ENCODE measurements at places on chromosomes 6 and 20. TPM values are rescaled to one million over a fixed set of nuclear protein-coding genes. Genes with fewer than 3 reads are reported as not detected.
A peak's percentile ranks its signal among the peaks of the same experiment; 100 is the strongest.

YIPF3 gene
- total RNA-seq = 59.0 TPM

TNFAIP3 gene
- 12.0 TPM for total RNA-seq

RHAG gene
- total RNA-seq = not detected

WFDC5 gene
- total RNA-seq = not detected

GSTA2 gene
- 53.7 TPM for total RNA-seq

MYLK2 gene
- total RNA-seq = not detected

GRCh38 chr6:137266309-137266586, 47.1 kb upstream of the IFNGR1 start:
- no peak for DNase-seq
- no peak overlapping the region for H3K4me3 ChIP-seq
- no peaks in the 10 kb centered on the region for H3K36me3 ChIP-seq
- no peaks in the 10 kb centered on the region for H3K27me3 ChIP-seq
- peaks cover 8% of the 10 kb centered on the region for H3K4me1 ChIP-seq

- no peaks in the 10 kb centered on the region for H3K36me3 ChIP-seq
- peaks cover 7% of the 10 kb centered on the region for H3K4me1 ChIP-seq
- DNase-seq = no peak
These were observed 3.6 kb downstream of the DOP1A start for GRCh38 chr6:83071023-83071422.

- no peaks in the 10 kb centered on the region for H3K27me3 ChIP-seq
- no peak overlapping the region for H3K27ac ChIP-seq
- no peak overlapping the region for H3K4me3 ChIP-seq
These were observed 47.3 kb downstream of the EPB41L2 start for GRCh38 chr6:131015630-131016263.

- no peaks in the 10 kb centered on the region for H3K27me3 ChIP-seq
- H3K27ac ChIP-seq = no peak overlapping the region
- no peaks in the 10 kb centered on the region for H3K36me3 ChIP-seq
- H3K4me3 ChIP-seq = no peak overlapping the region
These were observed 199.8 kb downstream of the PLCB1 start for GRCh38 chr20:8331740-8332412.

DNA sequence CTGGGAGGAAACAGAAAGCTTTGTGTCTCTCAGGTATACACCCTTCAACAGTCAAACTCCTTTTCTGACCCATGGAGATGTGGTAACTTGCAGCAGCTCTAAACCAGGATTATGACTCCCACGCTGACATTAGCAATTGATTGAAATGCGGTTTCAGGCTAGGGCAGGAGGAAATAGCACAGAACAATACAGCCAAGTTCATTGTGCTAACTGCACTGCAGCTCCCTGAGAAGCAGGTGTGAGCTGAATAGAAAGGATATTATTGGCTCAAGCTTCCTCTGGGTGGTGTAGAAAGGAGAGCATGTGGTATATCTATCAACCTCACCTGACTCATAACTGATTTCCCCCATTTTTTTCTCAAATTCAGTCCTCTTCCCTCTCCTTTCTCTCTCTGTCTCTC, 612.3 kb upstream of the BTBD3 start:
- no peaks in the 10 kb centered on the region for H3K36me3 ChIP-seq
- DNase-seq = no peak
- H3K4me1 ChIP-seq = no peaks in the 10 kb centered on the region
- H3K27me3 ChIP-seq = no peaks in the 10 kb centered on the region
- H3K27ac ChIP-seq = no peak overlapping the region
- H3K4me3 ChIP-seq = no peak overlapping the region

GRCh38 chr6:41722969-41723529, 12.4 kb downstream of the TFEB start:
- H3K36me3 ChIP-seq = no peaks in the 10 kb centered on the region
- H3K4me1 ChIP-seq = no peaks in the 10 kb centered on the region
- no peak overlapping the region for H3K27ac ChIP-seq
- no peak overlapping the region for H3K4me3 ChIP-seq

DNA sequence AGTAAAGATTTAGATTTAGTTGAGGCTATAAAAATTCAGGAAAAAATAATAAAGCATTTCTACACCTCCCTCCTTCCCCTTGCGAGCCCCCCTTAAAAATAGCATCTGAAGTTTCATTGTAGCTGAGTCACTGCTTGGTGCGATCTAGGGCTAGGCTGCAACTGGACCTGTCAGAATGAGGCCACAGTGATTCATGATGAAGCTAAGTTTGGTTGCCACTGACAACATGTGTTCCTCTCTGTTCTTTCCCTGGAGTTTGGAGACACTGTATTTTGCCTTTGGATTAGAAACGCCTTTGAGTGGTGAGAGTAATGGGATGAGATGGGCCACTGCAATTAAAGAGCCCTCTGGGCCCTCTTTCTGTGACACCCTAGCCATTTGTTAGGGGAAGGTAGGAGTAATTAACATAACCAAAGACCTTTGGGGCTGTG, 334.1 kb downstream of the NRN1 start:
- no peaks in the 10 kb centered on the region for H3K4me1 ChIP-seq
- no peak for DNase-seq
- H3K4me3 ChIP-seq = no peak overlapping the region

GRCh38 chr6:75317503-75318206, 33.1 kb upstream of the TMEM30A start:
- no peaks in the 10 kb centered on the region for H3K4me1 ChIP-seq
- DNase-seq = no peak
- H3K4me3 ChIP-seq = no peak overlapping the region
- H3K27ac ChIP-seq = peak overlapping the region; percentile 39

DNA sequence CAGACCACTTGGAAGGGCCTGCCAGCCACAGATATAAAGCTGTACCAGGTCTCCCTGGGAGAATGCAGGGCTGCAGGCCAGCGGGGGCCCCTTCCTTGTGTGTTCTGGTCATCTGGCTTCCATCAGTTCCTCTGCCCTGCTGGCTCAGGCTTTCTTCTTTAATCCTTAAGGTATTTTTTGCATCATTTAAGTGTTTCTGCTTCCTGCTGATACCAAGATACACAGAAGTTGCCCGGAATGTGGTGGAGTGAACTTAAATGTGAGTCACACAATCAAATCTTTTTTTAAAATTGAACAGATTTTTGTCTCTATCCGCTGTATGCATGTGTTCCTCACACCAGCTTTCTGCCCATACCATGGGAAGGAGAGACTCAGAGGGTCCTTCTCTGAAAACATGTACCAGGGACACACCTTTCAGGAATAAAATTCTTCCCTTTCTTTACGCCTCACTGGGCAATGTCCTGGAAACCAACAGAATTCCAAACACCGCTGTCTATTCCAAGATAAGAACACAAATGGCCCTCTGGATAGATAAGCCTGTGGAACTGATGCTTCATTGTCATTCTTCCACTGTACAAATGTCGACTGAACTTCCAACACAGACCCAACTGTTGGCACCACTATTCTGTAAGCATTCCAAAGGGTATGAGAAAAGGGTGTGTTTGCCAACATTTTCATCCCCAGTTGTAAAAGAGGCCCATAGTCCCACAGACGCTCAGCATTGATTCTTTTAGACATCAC, 206.2 kb upstream of the MYLIP start:
- no peaks in the 10 kb centered on the region for H3K27me3 ChIP-seq
- H3K27ac ChIP-seq = no peak overlapping the region
- no peak overlapping the region for H3K4me3 ChIP-seq

DNA sequence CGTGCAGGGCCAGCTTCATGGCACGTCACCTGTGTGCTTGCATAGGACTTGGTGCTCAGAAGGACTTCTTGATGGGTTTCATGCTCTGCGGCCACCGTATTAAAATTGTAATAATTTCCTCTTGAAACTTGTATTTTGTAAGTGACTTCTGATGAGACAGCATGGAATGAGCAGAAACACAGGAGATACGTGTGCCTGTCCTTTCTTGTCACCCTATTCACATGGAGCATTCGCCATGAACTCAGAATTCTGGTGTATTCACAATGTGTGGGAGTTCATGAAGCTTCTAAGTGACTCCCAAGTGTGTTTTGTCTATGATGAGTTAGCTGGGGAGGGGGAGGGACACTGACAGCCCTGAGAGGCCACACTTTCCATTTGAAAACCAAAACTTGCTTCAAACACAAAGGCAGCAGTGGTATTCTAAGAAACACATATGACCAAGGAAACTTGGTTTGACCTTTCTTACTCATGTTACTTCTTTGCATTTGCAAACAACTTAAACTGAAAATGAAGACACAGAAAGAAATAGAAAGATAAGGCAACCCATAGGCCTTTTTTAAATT, 92.1 kb upstream of the NEDD9 start:
- H3K36me3 ChIP-seq = no peaks in the 10 kb centered on the region
- no peaks in the 10 kb centered on the region for H3K27me3 ChIP-seq
- DNase-seq = no peak
- no peak overlapping the region for H3K27ac ChIP-seq
- no peaks in the 10 kb centered on the region for H3K4me1 ChIP-seq

- H3K27ac ChIP-seq = no peak overlapping the region
- H3K36me3 ChIP-seq = no peaks in the 10 kb centered on the region
- no peaks in the 10 kb centered on the region for H3K4me1 ChIP-seq
- no peak overlapping the region for H3K4me3 ChIP-seq
- no peak for DNase-seq
- no peaks in the 10 kb centered on the region for H3K27me3 ChIP-seq
These were observed 16.3 kb downstream of the GNAS start for GRCh38 chr20:58868795-58869194.

DNA sequence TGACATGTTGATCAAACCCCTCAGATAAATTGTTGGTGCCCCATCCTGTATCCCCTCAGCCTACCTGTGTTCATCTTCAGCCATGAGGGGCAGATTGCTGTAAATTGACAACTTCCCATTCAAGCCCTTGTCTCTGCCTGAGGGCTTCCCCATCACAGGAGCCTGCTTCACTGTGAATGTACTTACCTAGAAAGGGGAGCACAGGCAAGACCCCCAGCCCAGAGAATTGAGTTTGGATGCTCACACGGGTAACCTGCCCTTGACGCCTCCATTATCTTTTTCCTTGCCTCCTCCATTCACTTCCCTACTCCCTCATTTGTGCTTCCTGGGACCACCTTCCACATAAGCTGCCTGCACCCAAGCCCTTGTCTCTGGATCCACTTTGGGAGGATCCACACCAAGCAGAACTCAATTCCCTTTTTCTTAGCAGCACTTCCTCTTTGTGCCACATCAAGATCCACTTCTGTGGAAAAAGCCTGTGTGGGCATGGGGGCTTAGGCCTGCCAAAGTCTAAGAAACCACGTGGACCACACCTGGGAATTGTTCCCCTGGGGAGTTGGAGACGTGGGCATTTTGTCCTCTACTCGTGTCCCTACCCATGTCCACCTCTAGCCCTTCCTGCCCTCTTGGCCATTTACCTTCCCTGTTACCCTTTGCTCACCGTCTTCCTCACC, 103.4 kb upstream of the FOXA2 start:
- no peaks in the 10 kb centered on the region for H3K27me3 ChIP-seq
- no peaks in the 10 kb centered on the region for H3K36me3 ChIP-seq
- H3K4me3 ChIP-seq = no peak overlapping the region
- no peak for DNase-seq
- peaks cover 11% of the 10 kb centered on the region for H3K4me1 ChIP-seq
- H3K27ac ChIP-seq = no peak overlapping the region

- no peak for DNase-seq
- H3K4me3 ChIP-seq = no peak overlapping the region
- no peaks in the 10 kb centered on the region for H3K36me3 ChIP-seq
- H3K27me3 ChIP-seq = no peaks in the 10 kb centered on the region
- no peaks in the 10 kb centered on the region for H3K4me1 ChIP-seq
These were observed 275.4 kb downstream of the PTPRT start for GRCh38 chr20:42914302-42914701.

- H3K4me1 ChIP-seq = no peaks in the 10 kb centered on the region
- DNase-seq = no peak
- H3K36me3 ChIP-seq = no peaks in the 10 kb centered on the region
- H3K4me3 ChIP-seq = no peak overlapping the region
These were observed 1.1 kb upstream of the FGD2 start for GRCh38 chr6:37004044-37004980.

- no peak overlapping the region for H3K27ac ChIP-seq
- H3K27me3 ChIP-seq = no peaks in the 10 kb centered on the region
- H3K4me1 ChIP-seq = no peaks in the 10 kb centered on the region
- H3K36me3 ChIP-seq = peaks cover 5% of the 10 kb centered on the region
These were observed 24.5 kb downstream of the PYGB start for GRCh38 chr20:25272223-25273000.

- no peak overlapping the region for H3K4me3 ChIP-seq
- no peak overlapping the region for H3K27ac ChIP-seq
- H3K36me3 ChIP-seq = no peaks in the 10 kb centered on the region
- peak; percentile 54 for DNase-seq
- H3K27me3 ChIP-seq = no peaks in the 10 kb centered on the region
These were observed 26.6 kb downstream of the RIN2 start for GRCh38 chr20:19784511-19785172.

DNA sequence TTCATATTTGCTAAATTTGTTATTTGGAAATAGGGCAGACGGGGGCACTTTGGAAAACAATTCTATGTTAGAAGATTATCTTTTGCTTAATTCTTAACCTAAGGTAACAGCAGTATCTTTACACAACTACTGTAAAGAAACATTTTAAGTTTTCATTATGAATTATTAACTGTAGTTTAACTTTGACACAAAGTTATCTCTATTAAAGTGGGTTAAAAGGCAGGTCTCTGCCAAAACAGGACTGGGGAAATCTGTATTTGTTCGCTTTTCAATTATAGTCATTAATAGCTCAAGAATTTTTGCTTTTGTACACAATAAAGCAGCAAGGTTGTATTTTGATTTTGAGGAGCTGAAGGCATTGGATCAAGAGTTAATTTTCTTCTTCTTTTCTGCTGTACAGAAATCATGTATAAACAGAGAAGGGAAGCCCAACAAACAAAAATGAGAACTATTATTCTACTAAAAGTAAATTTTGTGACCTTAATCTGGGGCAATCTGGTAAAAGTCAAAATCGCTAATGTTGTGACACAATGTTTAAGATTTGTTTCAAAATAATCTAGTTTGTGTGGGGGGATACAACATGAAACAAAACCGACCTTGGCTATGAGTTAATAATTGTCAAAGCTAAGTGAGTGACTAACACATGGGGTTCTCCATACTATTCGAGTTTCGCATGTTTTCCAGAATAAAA, 2.9 kb downstream of the STAU1 start:
- DNase-seq = no peak
- no peaks in the 10 kb centered on the region for H3K27me3 ChIP-seq

- H3K27me3 ChIP-seq = no peaks in the 10 kb centered on the region
- no peaks in the 10 kb centered on the region for H3K36me3 ChIP-seq
- DNase-seq = no peak
- no peak overlapping the region for H3K4me3 ChIP-seq
- no peaks in the 10 kb centered on the region for H3K4me1 ChIP-seq
These were observed 59.3 kb downstream of the PRL start for GRCh38 chr6:22237526-22237925.

- no peak overlapping the region for H3K27ac ChIP-seq
- H3K36me3 ChIP-seq = no peaks in the 10 kb centered on the region
- H3K4me1 ChIP-seq = no peaks in the 10 kb centered on the region
- H3K4me3 ChIP-seq = no peak overlapping the region
- no peaks in the 10 kb centered on the region for H3K27me3 ChIP-seq
These were observed 32.7 kb upstream of the NKX2-4 start for GRCh38 chr20:21430020-21430419.

DNA sequence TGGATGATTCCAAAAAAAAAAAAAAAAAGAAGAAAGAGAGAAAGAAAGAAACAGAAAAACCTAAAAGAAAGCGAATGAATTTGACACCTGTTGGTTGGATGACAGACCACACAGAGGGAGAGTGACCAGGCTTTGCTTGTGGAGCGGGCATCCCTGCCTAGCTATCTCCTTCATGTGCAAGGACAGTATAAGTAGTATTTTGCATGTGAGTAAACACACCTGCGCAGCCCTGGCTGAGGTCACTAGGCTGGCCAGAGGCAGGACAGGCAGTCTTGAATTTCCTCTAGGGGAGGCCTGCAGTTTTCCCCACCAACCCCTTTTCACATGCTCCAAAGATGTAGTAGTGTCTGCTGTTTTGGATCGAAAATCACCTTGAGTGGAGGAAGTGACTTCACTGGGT, 126.4 kb downstream of the CCDC170 start:
- no peaks in the 10 kb centered on the region for H3K27me3 ChIP-seq
- H3K4me1 ChIP-seq = peaks cover 4% of the 10 kb centered on the region
- no peak overlapping the region for H3K4me3 ChIP-seq
- no peaks in the 10 kb centered on the region for H3K36me3 ChIP-seq
- no peak for DNase-seq
